ENCODE measurements at places on chromosomes 5 and 9. TPM values are rescaled to one million over a fixed set of nuclear protein-coding genes. Genes with fewer than 3 reads are reported as not detected.

The CTSV gene
- total RNA-seq = not detected

The ZNF658 gene
- 3.7 TPM for total RNA-seq

The OLFML2A gene
- total RNA-seq = 47.8 TPM

The SLC34A1 gene
- not detected for total RNA-seq

The RAB3C gene
- not detected for total RNA-seq

The ZNF454 gene
- 0.78 TPM for total RNA-seq

The TCERG1 gene
- 57.3 TPM for total RNA-seq

The FBP2 gene
- total RNA-seq = under 0.01 TPM

The C9orf50 gene
- not detected for total RNA-seq

The ARHGEF28 gene
- total RNA-seq = 1.1 TPM

The RFESD gene
- total RNA-seq = 2.6 TPM

The SPATA31C1 gene
- total RNA-seq = not detected

The SLC6A3 gene
- under 0.01 TPM for total RNA-seq

The HTR1A gene
- total RNA-seq = not detected

The LRRC70 gene
- total RNA-seq = 0.98 TPM

The UGT3A2 gene
- not detected for total RNA-seq

The SLC45A2 gene
- total RNA-seq = 0.20 TPM

The TEX48 gene
- total RNA-seq = not detected

The MACIR gene
- total RNA-seq = 8.0 TPM

The DNAH5 gene
- 0.39 TPM for total RNA-seq

The GCNT4 gene
- total RNA-seq = 0.39 TPM

The TAF1L gene
- total RNA-seq = not detected

The RABGAP1 gene
- 33.4 TPM for total RNA-seq

The GFI1B gene
- total RNA-seq = not detected

The DRD1 gene
- not detected for total RNA-seq

The PCDHGB3 gene
- 2.2 TPM for total RNA-seq

The CCDC183 gene
- total RNA-seq = 0.37 TPM

The EQTN gene
- total RNA-seq = not detected

All from subcutaneous preadipocyte (primary cell).